ENCODE measurements at places on chromosomes 4 and X. TPM values are rescaled to one million over a fixed set of nuclear protein-coding genes. Genes with fewer than 3 reads are reported as not detected.

Gene PRKG2
- total RNA-seq, result not detected

Gene CXorf49
- total RNA-seq, result not detected

- peak; percentile 1 for DNase-seq
Observed at GRCh38 chr4:22129454-22130029, 181.0 kb upstream of the KCNIP4 start.

Gene DRD5
- total RNA-seq, result not detected

DNA sequence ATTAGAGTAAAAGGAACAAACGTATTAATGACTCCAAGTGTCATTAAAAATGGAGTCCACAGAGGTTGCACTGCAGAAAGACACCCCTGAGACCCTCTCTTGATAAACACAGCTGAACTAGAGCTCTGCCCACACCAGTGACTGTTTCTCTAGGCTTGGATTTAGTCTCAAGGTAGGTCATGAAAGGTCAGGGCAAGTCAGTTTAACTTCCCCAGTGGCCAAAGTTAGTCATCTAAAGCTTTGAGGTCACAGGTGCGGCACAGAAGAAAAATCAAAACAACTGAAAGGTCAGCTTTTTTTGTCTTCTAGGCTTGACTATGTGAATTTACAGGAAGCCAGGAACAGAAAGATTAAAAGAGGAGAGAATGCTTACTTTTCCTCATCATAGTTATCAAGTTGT lies 749.6 kb downstream of the RAB28 start:
- DNase-seq, result no peak

- no peak for DNase-seq
Observed at GRCh38 chrX:47628982-47629381, 748 bp downstream of the CFP start.

GRCh38 chr4:181176306-181176705 lies 1066.9 kb upstream of the TENM3 start:
- no peak for DNase-seq

DNA sequence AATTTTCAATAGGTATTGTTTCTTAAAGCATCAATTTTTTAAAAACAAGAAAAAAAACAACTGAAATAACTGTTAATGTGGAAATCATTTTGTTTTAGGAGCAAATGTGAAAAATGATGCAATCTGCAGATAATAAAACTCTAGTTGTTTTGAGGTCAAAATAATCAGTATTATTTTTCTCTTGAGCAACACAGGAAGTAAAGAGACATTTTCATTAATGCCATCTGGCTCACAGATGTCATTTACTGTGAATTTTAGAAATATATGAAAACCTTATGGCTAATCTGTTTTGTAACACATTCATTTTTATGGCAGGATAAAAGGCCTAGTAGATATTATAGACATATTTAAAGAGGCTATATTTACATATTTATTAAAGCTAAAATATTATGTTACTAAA lies 141.6 kb downstream of the PCDH18 start:
- DNase-seq, result no peak

GRCh38 chrX:43962636-43963035 lies 10.6 kb downstream of the NDP start:
- DNase-seq, result no peak

GRCh38 chr4:101280866-101281600 lies 66.3 kb downstream of the PPP3CA start:
- DNase-seq, result no peak

DNA sequence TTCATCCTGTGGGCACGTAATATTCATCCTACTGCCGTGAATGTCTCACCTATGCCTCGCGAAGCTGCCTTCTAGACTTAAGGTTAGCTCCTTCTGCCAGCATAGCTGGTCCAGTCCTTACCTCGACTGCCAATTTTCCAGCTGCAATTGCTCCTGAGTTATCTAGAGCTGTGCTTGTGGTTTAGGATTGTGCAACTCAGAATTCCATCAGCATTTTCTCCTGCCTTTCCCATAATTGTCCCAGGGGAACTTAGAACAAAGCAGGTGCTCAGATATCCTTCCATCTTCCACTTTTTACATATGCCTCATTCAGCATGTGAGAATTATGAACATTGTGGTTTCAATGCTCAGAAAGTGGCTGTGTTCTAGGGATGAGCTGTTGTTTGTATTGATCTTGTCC lies 131.4 kb upstream of the ADGRL3 start:
- no peak for DNase-seq

DNA sequence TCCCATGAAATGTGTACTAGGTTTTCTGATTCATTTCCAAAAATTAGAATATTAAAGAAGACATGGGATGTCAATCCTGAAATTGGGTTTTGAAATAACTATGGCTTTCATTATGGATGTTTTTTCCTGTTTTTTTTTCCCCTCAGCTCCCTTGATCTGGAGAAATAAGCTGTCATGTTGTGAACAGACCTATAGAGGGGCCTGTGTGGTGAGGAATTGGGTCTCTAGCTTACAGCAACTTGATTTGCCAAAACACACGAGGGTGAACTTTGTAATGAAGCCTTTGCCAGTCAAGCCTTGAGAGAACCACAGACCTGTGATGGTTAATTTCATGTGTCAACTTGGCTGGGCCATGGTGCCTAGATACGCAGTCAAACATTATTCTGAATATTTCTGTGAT lies 2413.6 kb downstream of the PCDH7 start:
- no peak for DNase-seq

Gene HTN1
- total RNA-seq, result not detected

- DNase-seq, result no peak
Observed at GRCh38 chr4:58090539-58090938, 980.4 kb upstream of the IGFBP7 start.

GRCh38 chr4:22237155-22237751 lies 278.6 kb downstream of the ADGRA3 start:
- peak; percentile 47 for DNase-seq

GRCh38 chr4:114577386-114577785 lies 21.2 kb upstream of the UGT8 start:
- no peak for DNase-seq

GRCh38 chrX:120857240-120857639 lies 18.4 kb downstream of the CT47B1 start:
- no peak for DNase-seq

GRCh38 chr4:13681570-13681969 lies 54.0 kb upstream of the BOD1L1 start:
- no peak for DNase-seq

DNA sequence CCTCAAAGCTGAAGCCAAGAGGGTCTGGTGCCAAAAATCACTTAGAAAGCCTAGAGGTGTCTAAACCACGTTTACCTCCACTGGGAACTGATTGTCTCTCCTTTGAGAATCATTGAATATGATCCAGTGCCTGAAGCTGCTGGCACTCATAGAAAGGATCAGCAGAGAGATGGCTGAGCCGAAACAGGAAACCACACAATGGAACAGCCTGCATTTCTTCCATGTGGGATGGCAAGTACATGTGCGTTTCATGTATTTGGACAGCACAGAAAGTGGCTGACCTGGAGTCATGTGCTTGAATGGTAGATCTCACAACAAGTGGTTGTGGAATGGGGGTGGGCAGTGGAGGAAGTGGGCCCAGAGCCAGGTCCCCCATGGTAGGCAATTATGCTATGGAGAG lies 533.7 kb downstream of the INPP4B start:
- no peak for DNase-seq

DNA sequence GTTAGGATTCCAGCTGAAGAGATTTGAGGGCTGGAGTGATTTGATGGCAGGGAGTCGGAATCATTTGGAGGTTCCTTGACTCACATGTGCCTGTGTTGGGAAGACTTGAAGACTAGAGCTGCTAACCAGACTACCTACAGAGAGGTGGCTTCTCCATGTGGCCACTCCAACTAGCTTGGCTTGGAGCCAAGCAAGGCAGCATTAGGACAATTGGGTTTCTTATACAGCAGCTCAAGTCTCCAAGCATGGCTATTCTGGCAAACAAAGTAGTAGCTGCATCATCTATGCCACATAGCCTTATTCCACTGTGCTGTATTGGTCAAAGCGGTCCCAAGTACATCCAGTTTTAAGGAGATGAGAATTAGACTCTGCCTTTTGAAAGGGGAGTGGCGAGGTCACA lies 171.7 kb upstream of the SLC4A4 start:
- DNase-seq, result no peak

DNA sequence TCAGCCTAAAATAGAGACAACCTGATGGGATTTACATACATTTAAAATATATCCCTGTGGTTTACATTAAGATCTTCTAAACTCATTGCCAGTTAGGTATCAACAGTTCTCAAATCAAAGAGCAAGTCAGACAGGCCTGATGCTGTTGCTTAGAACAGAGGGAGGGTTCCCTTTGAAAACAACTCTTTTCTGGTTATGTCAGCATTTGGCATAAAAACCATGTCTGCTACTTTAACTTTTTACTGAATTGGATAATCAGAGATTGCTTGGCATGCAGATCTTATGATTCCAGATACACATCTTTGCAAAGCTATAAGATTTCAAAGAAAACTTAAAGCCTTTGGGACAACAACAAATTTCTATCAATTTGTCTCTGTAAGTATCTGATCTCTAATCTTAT lies 140.8 kb downstream of the CPE start:
- no peak for DNase-seq

Gene STPG2
- not detected for total RNA-seq

GRCh38 chr4:118033148-118034052 lies 886 bp upstream of the NDST3 start:
- no peak for DNase-seq

- no peak for DNase-seq
Observed at GRCh38 chr4:163195247-163195765, 28.6 kb upstream of the NAF1 start.

- DNase-seq, result no peak
Observed at GRCh38 chrX:53594354-53594753, 92.2 kb downstream of the HUWE1 start.

Gene ESX1
- not detected for total RNA-seq

DNA sequence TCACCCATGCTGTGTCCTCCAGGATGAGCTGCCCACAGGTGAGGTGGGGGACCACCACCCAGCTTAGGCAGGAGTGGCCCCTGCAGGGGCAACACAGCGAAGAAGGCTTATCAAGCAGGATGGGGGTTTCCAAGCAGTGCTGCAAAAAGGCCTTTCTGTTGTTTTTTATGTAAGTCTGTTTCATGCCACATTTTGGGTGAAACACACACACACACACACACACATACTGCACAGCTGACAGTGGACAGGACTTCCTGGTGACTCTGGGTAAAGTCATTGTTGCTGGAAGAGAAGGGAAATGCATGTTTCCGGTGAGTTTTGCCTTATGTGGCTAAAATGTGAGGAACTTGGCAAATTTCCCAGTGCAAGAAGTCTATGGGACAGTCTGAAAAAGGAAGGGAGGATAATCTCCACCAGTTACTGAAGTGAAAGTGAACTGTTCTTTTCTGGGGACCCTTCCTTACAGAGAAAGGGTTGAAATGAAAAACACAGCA lies 119.2 kb downstream of the IRF2 start:
- no peak for DNase-seq

DNA sequence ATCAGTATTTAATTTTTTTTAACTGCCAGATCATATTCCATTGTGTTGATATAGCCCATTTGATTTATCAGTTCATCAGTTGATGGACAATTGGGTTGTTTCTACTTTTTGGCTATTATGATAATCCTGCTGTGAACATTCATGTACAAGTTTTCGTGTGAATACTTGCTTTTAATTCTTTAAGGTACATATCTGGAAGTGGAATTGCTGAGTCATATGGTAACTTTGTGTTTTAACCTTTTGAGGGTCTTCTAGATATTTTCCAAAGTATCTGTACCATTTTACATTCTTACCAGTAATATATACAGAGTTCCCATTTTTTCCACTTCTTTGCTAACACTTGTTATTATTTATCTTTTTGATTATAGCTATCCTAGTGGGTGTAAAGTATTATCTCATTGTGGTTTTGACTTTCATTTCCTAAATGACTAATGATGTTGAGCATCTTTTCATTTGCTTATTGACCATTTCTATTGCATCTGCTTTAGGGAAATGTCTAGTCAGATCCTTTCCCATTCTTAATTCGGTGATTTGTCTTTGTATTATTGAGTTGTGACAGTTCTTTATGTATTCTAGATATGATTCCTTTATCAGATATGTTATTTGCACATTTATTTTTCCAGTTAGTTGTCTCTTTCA lies 75.2 kb upstream of the NUDT6 start:
- DNase-seq, result no peak

Gene HMX1
- total RNA-seq, result not detected

Gene GASK1B
- not detected for total RNA-seq

Gene RENBP
- 11.6 TPM for total RNA-seq

GRCh38 chrX:65781845-65782244 lies 114.4 kb downstream of the MSN start:
- DNase-seq, result no peak

DNA sequence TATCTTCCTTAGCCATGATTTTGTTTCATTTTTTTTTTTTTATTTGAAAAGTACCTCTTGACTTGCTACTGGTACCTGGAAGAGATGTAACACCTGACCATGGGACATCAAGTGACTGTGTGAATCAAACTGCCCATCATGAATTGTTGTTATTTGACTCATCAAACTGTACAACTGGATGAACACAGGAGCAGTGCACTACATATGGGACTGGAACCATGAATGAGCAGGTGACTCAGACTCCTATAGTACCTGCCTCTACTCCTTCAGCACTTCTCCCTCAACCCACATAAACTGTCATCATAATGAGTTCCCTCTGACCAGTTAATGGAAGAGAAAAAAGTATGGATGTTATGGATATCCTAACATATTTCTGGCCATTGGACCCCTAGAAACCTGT lies 15.9 kb upstream of the UBE2D3 start:
- DNase-seq, result no peak

DNA sequence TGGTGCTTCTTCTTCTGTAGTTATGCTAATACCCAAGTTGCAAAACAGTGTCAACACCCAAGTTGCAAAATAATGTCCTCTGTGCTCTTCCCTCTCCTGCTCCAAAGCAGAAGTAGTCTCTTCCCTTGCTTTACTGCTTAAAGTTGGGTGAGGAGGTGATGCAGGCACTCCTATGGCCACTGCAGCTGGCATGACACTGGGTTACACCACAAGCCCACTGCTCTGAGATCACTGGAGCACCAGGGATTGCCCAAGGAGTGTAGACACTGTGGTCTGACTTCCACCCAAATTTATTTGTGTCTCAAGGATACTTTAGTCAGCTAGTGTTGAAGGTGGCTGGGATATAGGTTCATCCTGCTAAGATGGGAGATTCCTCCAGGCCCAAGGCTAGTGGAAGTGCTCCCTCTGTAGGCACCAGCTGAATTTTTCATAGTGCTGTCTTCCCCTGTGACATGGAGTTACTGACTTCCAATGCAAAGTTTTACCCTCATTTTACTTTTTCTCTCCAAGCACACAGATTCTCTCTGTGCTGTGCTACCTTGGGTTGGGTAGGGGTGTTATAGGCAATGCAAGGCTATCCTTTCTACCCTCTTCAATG lies 196.2 kb upstream of the TENT5D start:
- DNase-seq, result no peak

All from activated T-cell treated with anti-CD3 and anti-CD28 coated beads, Interleukin-2, amount 50 U/mL, for 72 hours (primary cell).